ENCODE measurements at places on chromosomes 2 and 18. TPM values are rescaled to one million over a fixed set of nuclear protein-coding genes. Genes with fewer than 3 reads are reported as not detected.
A peak's percentile ranks its signal among the peaks of the same experiment; 100 is the strongest.

- no peaks in the 10 kb centered on the region for H3K4me1 ChIP-seq
- H3K27me3 ChIP-seq = no peaks in the 10 kb centered on the region
- no peaks in the 10 kb centered on the region for H3K36me3 ChIP-seq
- DNase-seq = no peak
Observed at GRCh38 chr2:181231151-181231550, 226.0 kb upstream of the ITGA4 start.

The RAD51AP2 gene
- 0.12 TPM for polyA plus RNA-seq

The CRYBA2 gene
- not detected for polyA plus RNA-seq

GRCh38 chr2:100972452-100972851 is 29.6 kb upstream of the RPL31 start:
- H3K36me3 ChIP-seq = peaks cover 93% of the 10 kb centered on the region
- H3K4me1 ChIP-seq = no peaks in the 10 kb centered on the region
- no peak overlapping the region for H3K27ac ChIP-seq
- H3K27me3 ChIP-seq = no peaks in the 10 kb centered on the region
- DNase-seq = no peak

The MC4R gene
- not detected for polyA plus RNA-seq

- H3K36me3 ChIP-seq = no peaks in the 10 kb centered on the region
- DNase-seq = no peak
- no peaks in the 10 kb centered on the region for H3K27me3 ChIP-seq
- peak overlapping the region; percentile 80 for H3K4me3 ChIP-seq
- peaks cover 39% of the 10 kb centered on the region for H3K4me1 ChIP-seq
Observed at GRCh38 chr18:22932885-22933205, 283 bp upstream of the RBBP8 start.

GRCh38 chr2:229564300-229564907 is 150.0 kb downstream of the DNER start:
- no peaks in the 10 kb centered on the region for H3K36me3 ChIP-seq
- DNase-seq = no peak
- no peak overlapping the region for H3K27ac ChIP-seq
- no peak overlapping the region for H3K4me3 ChIP-seq
- H3K4me1 ChIP-seq = no peaks in the 10 kb centered on the region

The TPO gene
- not detected for polyA plus RNA-seq

DNA sequence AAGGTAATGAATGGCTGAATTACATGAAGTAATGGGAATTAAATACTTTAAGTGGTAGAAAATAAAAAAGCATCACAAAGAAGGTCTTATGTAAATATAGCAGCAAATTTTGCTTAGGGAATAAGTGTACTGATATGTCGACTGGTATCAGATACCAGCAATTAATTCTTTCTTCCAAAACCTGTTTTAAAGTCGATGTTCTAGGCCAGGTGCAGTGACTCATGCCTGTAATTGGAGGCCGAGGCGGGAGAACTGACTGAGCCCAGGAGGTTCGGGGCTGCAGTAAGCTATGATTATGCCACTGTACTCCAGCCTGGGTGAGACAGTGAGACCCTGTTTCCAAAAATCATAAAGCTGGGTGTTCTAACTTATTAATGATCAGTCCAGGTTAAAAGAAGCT is 30.3 kb downstream of the SP3 start:
- H3K4me3 ChIP-seq = no peak overlapping the region
- H3K36me3 ChIP-seq = peaks cover 5% of the 10 kb centered on the region
- DNase-seq = no peak
- H3K27me3 ChIP-seq = no peaks in the 10 kb centered on the region
- H3K4me1 ChIP-seq = peaks cover 21% of the 10 kb centered on the region
- no peak overlapping the region for H3K27ac ChIP-seq

DNA sequence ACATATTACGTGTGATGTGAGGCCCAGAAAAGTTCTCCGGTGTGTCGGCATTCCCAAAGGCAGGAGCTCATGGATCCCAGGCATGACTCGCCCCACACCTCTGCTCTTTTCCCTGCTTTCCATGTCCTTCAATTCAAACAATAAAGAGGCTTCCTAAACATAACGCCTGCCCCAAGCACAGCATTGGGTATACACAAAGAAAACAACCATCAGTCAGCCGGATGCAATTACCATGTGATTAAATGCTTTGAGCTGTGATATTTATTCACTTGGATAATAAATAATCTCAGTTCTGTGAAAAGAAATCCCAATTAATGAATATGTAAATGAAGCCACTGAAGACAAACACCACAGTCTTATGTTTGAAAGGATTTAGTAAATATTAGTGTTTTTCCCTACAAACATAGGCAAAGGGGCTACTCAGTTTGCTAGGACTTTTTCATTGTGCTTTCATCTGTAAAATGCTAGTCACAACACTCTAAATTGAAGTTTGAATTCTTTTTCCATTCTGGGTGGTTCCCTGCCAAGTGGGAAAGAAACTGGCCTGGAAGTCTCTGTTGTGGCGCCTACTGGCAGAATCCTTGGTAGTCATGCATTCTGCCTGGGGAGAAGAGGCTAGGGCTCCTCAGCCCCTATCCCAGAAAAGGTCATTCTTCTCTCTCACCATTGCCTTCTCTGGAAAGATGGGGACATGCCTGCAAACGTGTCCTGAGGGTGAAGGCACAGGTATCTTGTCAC is 144.7 kb downstream of the COL6A3 start:
- H3K36me3 ChIP-seq = no peaks in the 10 kb centered on the region
- H3K4me3 ChIP-seq = no peak overlapping the region
- no peak for DNase-seq
- H3K4me1 ChIP-seq = no peaks in the 10 kb centered on the region

DNA sequence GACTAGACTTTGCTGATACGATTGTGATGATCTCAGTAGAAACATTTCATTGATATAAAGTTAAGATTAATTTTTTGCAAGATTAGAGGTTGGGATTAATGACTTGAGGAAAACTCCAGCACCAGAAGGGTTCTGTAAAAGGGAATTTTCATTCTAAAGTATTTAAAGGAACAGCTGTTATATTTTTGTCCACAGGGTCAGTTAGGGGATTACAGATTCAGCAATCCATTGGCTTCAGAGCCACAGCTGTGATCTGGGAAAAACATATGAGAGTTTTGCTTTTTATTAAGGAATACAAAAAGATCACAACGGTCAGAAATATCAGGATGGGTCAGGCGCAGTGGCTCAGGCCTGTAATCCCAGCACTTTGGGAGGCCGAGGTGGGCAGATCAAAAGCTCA is 19.6 kb upstream of the REV1 start:
- no peaks in the 10 kb centered on the region for H3K4me1 ChIP-seq
- H3K36me3 ChIP-seq = no peaks in the 10 kb centered on the region
- no peak overlapping the region for H3K4me3 ChIP-seq
- H3K27me3 ChIP-seq = 0 out of 2 replicates have a peak, but pooled peaks cover 1% of the 10 kb centered on the region
- H3K27ac ChIP-seq = no peak overlapping the region

GRCh38 chr2:144659731-144660275 is 139.9 kb upstream of the ZEB2 start:
- DNase-seq = no peak
- H3K4me1 ChIP-seq = no peaks in the 10 kb centered on the region
- H3K4me3 ChIP-seq = no peak overlapping the region
- H3K36me3 ChIP-seq = no peaks in the 10 kb centered on the region
- no peaks in the 10 kb centered on the region for H3K27me3 ChIP-seq

DNA sequence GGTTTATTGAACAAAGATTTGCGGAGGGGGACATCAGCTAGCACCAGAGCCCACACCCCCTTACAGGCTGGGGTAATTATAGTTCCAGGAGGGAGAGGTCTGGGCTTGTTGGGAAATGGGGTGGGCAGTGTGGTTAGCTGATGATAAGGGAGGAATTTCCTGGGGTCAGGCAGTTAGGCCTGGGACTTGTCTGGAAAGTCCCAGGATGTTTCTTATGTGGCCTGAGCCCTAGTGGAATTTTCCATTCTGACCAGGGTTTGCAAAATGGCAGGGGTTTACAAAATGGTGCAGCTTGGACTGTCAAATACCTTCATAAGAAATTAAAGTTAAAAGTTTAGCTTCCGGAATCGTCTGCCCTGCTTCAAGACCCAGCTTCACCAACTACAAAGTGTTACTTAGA is 199.1 kb downstream of the FBXO15 start:
- H3K36me3 ChIP-seq = no peaks in the 10 kb centered on the region
- H3K4me1 ChIP-seq = no peaks in the 10 kb centered on the region
- no peak overlapping the region for H3K27ac ChIP-seq
- no peak for DNase-seq
- H3K27me3 ChIP-seq = no peaks in the 10 kb centered on the region

GRCh38 chr18:47683774-47684173 is 246.7 kb downstream of the SMAD2 start:
- no peaks in the 10 kb centered on the region for H3K36me3 ChIP-seq
- DNase-seq = no peak
- H3K4me3 ChIP-seq = no peak overlapping the region

- H3K27me3 ChIP-seq = no peaks in the 10 kb centered on the region
- H3K4me3 ChIP-seq = no peak overlapping the region
- H3K27ac ChIP-seq = no peak overlapping the region
- no peak for DNase-seq
- H3K36me3 ChIP-seq = peaks cover 22% of the 10 kb centered on the region
Observed at GRCh38 chr2:127320067-127320466, 26.1 kb upstream of the ERCC3 start.

- no peaks in the 10 kb centered on the region for H3K27me3 ChIP-seq
- H3K4me1 ChIP-seq = peaks cover 12% of the 10 kb centered on the region
- no peaks in the 10 kb centered on the region for H3K36me3 ChIP-seq
- no peak overlapping the region for H3K4me3 ChIP-seq
Observed at GRCh38 chr18:39350945-39351344, 1785.3 kb upstream of the CELF4 start.

The KLHL41 gene
- not detected for polyA plus RNA-seq

The IL36G gene
- polyA plus RNA-seq = not detected

DNA sequence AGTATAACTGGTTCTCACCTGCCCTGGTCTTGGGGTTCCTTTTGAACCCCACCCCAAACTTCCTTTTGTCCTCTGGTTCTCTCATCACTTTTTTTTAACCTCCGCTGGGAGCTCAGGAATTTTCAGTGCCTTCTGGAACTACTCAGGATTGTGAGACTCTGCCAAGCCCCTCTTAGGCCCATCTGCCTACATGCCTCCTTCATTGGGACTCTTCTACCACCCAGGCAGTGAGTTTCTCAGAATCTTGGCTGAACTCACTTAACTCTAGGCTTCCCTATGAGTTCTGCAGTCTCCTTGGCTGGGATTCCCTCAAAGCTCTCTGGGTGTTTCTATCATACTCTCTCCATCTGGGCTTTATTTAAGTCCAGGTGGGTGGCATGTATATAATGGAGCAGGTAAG is 86.3 kb downstream of the MDH1 start:
- H3K4me1 ChIP-seq = peaks cover 14% of the 10 kb centered on the region
- no peak overlapping the region for H3K4me3 ChIP-seq
- peaks cover 6% of the 10 kb centered on the region for H3K27me3 ChIP-seq
- no peak for DNase-seq
- no peak overlapping the region for H3K27ac ChIP-seq
- no peaks in the 10 kb centered on the region for H3K36me3 ChIP-seq

The DUSP2 gene
- not detected for polyA plus RNA-seq

DNA sequence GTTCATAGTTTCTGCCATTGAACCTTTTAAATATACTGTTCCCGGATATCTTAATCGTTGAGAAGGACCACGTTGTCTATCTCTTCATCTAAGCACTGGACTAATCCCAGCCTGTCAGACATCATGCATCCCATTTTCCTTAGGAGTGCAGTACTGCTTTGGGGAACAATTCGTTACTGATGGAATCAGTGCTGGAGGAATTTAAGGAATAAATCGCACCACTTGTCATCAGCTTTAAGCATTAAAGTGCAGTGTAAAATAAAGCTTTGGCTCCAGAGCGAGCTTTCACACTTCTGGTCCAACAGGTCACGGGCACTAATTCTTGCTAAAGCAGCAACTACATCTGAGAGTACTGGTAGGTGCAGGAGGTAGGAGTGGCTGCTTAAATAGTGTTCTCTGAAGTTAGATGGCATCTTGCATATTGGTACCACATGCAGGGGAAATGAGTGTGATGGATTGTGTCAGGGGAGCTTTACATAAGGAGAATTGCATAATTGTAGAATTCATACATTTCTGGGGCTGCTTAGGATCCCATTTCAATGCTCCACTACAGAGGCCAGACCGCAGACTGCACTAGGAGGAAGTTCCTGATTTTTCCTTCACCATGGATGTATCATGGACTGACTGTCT is 105.7 kb upstream of the RASGRP3 start:
- H3K27ac ChIP-seq = no peak overlapping the region
- H3K4me3 ChIP-seq = no peak overlapping the region
- no peaks in the 10 kb centered on the region for H3K4me1 ChIP-seq
- H3K36me3 ChIP-seq = no peaks in the 10 kb centered on the region

The GEN1 gene
- 9.9 TPM for polyA plus RNA-seq

DNA sequence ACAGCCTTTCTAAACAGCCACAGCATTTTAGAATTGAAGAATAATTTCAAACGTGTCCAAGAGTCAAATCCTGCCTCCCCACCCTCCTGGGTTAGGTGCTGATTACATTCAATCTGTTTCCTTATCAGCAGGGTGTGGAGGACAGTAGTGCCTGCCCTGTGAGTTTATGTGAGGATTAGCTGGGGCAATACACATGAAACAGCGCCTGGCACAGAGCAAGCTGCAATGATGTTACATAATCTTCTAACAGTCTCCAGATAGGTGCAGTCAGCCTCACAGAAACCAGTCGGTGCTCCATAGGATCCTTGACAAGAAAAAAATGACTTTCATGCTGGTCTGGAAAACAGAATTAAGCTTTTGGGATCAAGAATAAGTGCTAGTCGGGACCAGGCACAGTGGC is 91.7 kb upstream of the ITGA6 start:
- H3K27ac ChIP-seq = no peak overlapping the region
- no peak for DNase-seq
- no peaks in the 10 kb centered on the region for H3K36me3 ChIP-seq
- peaks cover 76% of the 10 kb centered on the region for H3K4me1 ChIP-seq
- H3K4me3 ChIP-seq = no peak overlapping the region

- peak; percentile 21 for DNase-seq
- H3K4me3 ChIP-seq = no peak overlapping the region
- H3K27ac ChIP-seq = no peak overlapping the region
- H3K4me1 ChIP-seq = no peaks in the 10 kb centered on the region
Observed at GRCh38 chr2:63488118-63488713, 100.1 kb downstream of the WDPCP start.

- H3K36me3 ChIP-seq = no peaks in the 10 kb centered on the region
- H3K4me3 ChIP-seq = no peak overlapping the region
- no peaks in the 10 kb centered on the region for H3K4me1 ChIP-seq
- DNase-seq = no peak
- no peak overlapping the region for H3K27ac ChIP-seq
- no peaks in the 10 kb centered on the region for H3K27me3 ChIP-seq
Observed at GRCh38 chr18:54692463-54692862, 101.4 kb downstream of the DYNAP start.

The PRKAG3 gene
- polyA plus RNA-seq = not detected

- H3K4me1 ChIP-seq = no peaks in the 10 kb centered on the region
- DNase-seq = no peak
- H3K4me3 ChIP-seq = no peak overlapping the region
- H3K27me3 ChIP-seq = peaks cover 18% of the 10 kb centered on the region
- H3K36me3 ChIP-seq = no peaks in the 10 kb centered on the region
Observed at GRCh38 chr2:104501342-104501741, 352.6 kb upstream of the POU3F3 start.

The KIAA2012 gene
- polyA plus RNA-seq = not detected
